Aortic smooth muscle cell (primary cell): ENCODE measurements at places on chromosomes 5 and 9. TPM values are rescaled to one million over a fixed set of nuclear protein-coding genes. Genes with fewer than 3 reads are reported as not detected.

Gene OTULINL
- not detected in 2 replicates for total RNA-seq

Gene LHX2
- not detected in 2 replicates for total RNA-seq

Gene TIMD4
- not detected in 2 replicates for total RNA-seq

Gene CATSPER3
- 0.13 and 0.25 TPM in 2 replicates for total RNA-seq

Gene SPRY4
- total RNA-seq: 16.5 and 16.8 TPM in 2 replicates

Gene DMRT3
- not detected in 2 replicates for total RNA-seq

Gene SARDH
- 2.5 and 7.4 TPM in 2 replicates for total RNA-seq

Gene LTC4S
- 6.1 and 6.6 TPM in 2 replicates for total RNA-seq

Gene MLANA
- not detected in 2 replicates for total RNA-seq

Gene TUSC1
- total RNA-seq: 4.9 and 7.1 TPM in 2 replicates
